ENCODE measurements at places on chromosomes 12 and 14.

GRCh38 chr12:87930627-87931026 is 98.6 kb downstream of the C12orf50 start:
- no peak for DNase-seq

GRCh38 chr12:71447691-71448132 is 8.1 kb downstream of the LGR5 start:
- DNase-seq = no peak

GRCh38 chr14:79274641-79275291 is 936.5 kb downstream of the DIO2 start:
- DNase-seq = no peak

- DNase-seq = no peak
Measured at GRCh38 chr12:1044199-1044598, 53.2 kb downstream of the ERC1 start.

DNA sequence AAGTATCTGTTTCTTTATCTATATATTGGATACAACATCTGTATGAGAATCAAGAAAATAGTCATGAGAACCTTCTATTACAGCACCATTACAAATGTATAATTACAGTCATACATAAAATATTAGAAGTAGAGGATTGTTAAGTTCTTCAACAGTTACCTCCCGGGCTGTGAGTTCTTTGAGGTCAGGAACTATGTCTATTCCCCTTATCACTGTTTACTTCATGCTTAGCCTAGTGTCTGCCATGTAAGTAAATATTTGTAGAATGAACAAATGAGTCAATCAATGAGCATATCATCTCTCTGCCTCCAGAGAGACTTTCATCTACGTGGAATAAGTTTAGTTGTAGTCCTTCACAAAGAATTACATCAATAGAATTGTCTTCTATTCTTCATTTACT is 47.2 kb downstream of the PUS7L start:
- no peak for DNase-seq

DNA sequence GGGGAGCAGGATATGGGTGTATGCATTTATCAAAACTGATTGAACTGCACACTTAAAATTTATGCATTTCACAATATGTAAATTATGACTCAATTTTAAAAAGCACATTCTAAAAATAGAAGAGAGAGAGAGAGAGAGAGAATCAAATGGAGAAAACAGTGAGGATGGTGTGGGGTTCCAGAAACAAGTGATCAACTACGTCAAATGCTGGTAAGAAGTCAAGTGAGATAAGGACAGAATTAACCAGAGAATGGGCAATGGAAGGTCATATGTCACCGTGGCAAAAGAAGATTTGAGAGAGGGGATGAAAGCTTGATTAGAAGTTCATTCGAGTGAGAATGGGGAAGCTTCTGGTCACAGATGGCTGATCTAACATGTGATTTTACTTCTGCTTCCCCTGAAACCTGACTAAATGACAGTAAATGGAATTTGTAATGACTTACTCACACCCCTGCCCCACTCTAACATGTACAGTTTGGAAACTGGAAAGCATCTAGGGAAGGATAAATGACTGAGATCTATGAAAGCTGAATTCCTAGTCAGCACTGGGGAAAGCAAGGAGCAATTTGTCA is 276.5 kb upstream of the AMIGO2 start:
- no peak for DNase-seq

DNA sequence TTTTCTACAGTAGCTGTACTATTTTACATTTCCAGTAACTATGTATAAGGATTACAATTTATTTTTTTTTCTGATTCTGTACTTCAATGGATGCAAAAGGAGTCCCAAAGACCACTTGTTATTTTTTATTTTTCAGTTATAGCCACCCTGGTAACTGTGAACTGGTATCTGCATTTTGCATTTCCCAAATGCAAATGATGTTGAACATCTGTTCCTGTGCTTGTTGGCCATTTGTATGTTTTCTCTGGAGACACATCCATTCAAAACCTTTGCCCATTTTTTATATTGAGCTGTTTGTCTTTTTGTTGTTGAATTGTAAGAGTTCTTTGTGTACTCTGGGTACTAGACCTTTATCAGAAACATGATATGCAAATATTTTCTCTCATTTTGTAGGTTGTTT is 485.6 kb downstream of the LRIG3 start:
- DNase-seq = no peak

- DNase-seq = no peak
Measured at GRCh38 chr12:79558924-79559469, 131.8 kb downstream of the PAWR start.

- no peak for DNase-seq
Measured at GRCh38 chr14:96362071-96362964, 823 bp downstream of the ATG2B start.

GRCh38 chr12:19128485-19128884 is 1.0 kb upstream of the PLEKHA5 start:
- no peak for DNase-seq

- no peak for DNase-seq
Measured at GRCh38 chr14:101315802-101316296, 245.4 kb upstream of the DIO3 start.

DNA sequence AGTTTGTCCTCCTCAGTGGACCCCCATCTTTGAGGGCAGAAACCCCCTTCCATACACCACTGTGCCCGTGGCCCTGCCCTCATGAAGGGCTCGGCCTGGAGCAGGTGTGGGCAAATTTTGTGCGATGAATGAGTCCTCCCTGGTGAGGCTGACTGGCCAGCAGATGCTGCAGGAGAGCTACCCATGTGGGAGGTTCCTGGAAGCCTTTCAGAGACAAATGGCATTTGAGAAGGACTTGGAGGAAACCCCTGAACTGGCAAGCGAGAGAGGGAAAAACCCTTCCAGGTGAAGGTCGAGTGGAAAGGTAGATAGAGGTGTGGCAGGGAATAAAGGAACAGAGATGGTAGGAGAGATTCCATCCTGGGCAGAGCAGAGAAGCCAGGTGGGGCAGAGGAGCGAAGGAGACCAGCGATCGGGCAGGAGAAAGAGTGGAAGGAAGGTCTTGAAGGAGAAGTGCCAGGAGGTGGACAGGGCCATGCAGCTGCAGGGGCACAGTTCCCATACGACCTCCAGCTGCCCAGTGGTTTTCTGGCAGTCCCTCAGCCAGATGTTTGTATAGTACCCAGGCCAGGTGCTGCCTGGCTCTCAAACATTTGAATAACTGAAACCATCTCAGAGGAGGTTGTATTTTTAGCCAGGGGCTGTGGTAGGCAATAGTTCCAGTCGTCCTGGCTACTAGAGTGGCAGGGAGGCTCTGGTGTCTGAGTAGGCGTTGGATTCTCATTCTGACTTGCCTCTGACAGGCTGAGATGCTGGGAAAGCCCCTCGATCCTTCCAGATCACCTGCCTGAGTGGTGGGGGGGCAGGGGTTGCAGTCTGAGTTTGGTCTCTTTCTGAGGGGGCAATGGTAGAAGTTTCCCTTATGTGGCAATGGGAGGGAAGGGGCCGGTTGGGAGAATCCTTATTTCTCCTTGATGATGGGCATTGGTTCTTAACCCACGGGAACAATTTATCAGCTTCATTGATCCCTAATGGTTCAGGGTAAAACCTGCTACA is 40.1 kb downstream of the FBXL14 start:
- no peak for DNase-seq

- no peak for DNase-seq
Measured at GRCh38 chr14:49688701-49689030, 652 bp upstream of the POLE2 start.

GRCh38 chr14:75985618-75986438 is at the start of gene IFT43:
Gene IFT43 (plus strand): TSS chr14:75985763. CDS start chr14:75985787, 24 bp downstream.
- DNase-seq = no peak

GRCh38 chr14:85852906-85853305 is 323.0 kb downstream of the FLRT2 start:
- DNase-seq = no peak

DNA sequence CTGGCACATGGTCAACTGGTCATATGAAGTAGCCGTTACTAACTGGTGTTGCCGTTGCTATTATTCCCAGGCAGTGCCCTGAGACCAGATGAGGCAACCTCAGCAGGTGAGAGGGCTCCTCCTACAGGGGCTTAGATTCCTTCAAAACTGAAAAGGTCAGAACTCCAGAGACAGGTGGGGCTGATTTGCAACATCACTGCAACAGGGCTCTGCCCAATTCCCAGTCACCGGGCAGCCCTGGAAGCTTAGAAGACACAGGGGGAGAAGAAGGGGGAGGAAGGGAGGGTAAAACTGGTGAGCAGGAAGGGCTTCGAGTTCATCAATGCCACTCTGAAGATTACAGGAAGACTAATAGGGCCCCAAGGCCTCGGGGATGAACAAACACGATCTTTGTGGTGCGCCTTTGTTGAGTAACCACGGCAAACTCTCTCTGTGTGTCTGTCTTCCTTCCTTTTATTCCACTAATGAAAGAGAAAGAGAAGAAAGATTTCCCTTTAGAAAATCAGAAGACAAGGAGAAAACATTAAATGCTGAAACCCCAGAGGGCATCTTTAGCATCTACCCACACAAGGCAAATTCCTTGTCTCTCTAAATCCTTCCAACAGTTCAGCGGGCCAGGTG is 749.1 kb upstream of the TBX3 start:
- no peak for DNase-seq
